Activated CD4-positive, alpha-beta T cell treated with anti-CD3 and anti-CD28 coated beads, Interleukin-2, Interleukin-6, amounts not matched to agents 100 ng/mL and 50 ng/mL, durations not matched to agents 16 hours and 8 hours (primary cell): ENCODE measurements at places on chromosomes 12 and 14.

- DNase-seq: no peak
Measured at GRCh38 chr14:96205978-96206360, 1.3 kb downstream of the BDKRB2 start.

GRCh38 chr12:75893765-75894164 is 137.8 kb downstream of the PHLDA1 start:
- no peak for DNase-seq

GRCh38 chr14:95507701-95508103 is 8.7 kb downstream of the SYNE3 start:
- peak; percentile 58 for DNase-seq

DNA sequence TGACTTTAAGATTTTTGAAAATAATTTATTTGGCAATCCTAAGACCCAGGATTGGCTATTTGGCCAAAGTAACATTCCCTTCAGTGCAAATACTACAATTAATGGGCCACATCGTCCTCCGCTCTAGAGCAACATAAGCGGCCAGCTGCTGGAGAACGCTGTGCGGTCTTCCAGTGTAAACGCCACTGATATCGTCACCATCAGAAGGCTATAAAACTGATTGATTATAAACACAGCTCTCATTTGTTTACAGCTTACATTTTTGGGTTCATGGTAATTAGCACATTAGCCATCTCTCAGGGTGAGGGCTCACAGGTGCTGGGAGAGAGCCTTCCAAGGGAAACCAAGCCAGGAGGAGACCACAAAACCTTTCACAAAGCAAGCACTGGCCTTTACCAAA is 130.1 kb upstream of the BMP4 start:
- no peak for DNase-seq

DNA sequence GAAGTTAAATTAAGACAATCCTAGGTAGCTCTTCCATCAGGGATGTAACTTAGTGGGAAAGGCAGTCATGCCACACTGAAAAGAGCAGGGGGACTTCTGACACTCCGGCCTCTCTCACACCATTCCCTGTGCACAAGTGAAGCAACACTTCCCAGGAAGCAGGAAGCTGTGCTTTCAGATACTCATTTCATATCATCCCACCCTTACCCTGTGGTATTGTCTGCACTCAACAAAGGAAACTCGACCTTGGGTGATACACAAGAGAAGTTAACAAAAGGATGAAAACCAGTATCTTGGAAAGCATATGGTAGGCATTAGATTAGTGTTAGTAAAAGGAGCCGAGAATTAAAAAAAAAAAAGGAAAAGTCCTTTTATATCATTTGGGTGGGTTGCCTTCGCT is 61.3 kb upstream of the MDM1 start:
- no peak for DNase-seq

DNA sequence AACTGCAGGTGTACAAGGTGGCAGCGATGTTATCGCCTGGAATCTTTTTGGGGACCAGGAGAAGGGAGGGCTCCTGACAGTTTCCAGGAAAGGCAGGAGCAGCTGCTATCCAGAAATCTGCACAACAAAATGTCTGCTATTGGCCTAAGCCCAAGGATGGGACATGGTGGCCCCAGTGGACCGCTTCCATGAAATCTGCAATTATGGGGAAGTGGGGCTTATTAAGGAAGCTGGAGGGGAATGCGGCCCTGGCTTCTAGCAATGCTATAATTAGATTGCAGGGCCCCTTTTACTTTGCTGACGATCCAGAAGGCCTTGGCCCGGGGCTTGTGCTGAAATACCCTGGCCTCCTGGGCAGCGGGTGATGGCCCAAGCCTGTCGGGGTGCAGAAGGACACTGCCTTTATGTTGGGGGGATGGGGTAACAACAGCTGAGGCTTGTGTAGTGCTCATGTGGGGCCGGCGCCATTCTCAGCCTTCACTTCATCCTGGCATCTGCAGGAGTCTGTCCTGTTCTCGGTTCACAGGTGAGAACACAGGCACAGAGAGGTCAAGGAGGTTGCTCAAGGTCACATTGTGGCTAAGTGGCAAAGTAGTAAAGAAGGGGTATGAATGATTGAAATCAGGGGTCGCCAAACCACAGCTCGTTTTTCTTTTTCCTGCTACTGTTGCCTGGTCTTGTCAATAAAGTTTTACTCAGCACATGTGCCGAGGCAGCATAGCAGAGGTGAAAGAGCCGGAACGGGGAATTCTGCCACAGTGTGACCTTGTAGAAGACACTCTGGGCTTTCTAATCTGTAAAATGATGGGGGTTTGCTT is 153.5 kb downstream of the RBM19 start:
- DNase-seq: no peak

DNA sequence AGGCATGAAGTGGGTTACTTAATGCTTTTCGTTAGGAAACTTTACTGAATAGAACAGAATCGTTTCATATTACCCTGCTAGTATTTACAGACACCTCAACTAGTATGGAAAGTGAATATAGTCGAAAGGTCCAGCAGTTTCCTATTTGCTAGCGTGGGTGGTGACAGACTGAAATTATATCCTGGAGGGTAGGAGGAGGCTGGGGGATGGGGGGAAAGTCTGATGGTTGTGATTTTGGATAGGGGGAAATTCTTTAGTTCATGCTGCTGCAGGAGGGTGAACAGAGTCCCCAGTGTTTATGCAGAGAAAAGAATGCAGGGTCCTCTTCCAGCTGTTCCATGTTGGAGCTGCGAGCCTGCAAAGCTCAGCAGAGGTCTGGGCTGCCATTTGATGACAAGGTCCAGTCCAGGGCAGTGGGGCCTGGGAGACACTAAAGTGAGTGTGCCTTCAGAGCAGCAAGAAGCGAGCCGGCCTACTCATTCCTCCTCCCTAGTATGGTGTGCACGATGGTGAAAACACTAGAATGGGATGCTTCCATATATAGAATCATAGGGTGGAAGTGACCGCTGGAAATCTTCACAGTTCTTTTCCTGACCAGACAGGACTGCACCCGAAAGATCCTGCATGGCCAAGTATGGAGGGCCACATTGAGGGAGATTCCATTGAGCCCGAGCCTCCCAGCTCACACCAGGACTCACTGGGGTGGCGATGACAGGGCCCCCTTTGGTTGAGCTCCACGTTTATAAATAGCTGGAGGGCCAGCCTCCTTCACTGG is 2.1 kb downstream of the SAMD4A start:
- DNase-seq: no peak

DNA sequence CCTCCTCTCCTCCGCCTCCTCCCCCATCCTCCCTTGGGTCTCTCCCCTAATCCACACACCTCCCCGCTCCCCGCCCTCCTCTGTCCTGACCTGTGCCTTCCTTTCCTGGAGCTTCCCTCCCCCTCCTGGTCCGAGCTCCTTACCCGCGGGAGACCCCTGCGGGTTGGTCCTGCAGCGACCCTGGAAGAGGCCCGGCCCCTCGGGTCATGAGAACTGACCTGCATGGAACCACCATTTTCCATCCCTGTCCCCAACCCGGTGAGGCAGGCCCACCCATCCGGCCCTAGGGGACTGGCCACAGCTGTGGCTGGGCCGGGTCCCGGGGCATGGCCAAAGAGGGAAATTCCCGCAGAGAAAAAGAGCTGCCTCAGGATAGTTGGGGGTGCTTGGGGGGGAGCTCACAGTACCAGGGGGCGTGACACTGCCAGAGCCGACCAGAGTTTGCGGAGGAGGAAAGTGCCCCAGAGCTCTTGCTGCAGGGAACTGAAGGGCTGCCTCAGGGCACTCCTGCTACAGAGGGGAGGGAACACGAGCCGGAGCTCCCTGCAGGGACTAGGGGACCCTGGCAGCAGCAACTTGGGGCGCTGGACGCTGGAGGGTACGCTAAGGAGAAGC is 613 bp downstream of the ARHGEF40 start:
- no peak for DNase-seq

- no peak for DNase-seq
Measured at GRCh38 chr12:7229741-7230140, 40.3 kb downstream of the PEX5 start.

DNA sequence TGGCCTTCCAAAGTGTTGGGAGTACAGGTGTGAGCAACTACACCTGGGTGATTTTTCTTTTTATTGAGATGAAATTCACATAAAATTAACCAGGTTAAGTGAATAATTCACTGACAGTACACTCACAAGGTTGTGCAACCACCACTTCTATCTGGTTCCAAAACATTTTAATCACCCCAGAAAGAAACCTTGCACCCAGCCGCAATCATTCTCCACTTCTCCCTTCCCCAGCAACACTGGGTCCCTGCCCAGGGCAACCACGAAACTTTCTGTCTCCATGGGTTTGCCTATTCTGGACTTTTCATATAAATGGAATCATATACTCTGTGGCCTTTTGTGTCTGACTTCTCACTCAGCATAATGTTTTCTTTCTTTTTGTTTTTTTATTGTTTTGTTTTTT is 26.3 kb upstream of the MLXIP start:
- DNase-seq: no peak

DNA sequence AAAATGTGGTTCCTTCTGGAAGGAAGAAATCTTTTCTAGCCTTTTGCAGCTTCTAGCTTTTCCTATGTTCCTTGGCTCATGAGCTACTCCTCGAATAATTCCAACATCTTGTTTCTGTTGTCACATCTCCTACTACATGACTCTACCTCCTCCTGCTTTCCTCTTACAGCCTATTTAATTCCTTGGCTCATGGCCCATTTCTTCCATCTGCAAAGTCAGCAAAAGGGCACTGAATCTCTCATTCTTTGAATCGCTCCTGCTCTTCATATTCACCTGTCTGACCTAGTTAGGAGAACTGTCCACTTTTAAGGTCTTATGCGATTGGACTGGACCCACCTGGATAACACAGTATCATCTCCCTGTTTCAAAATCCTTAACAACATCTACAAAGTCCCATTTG is 15.8 kb downstream of the PRKD1 start:
- no peak for DNase-seq

DNA sequence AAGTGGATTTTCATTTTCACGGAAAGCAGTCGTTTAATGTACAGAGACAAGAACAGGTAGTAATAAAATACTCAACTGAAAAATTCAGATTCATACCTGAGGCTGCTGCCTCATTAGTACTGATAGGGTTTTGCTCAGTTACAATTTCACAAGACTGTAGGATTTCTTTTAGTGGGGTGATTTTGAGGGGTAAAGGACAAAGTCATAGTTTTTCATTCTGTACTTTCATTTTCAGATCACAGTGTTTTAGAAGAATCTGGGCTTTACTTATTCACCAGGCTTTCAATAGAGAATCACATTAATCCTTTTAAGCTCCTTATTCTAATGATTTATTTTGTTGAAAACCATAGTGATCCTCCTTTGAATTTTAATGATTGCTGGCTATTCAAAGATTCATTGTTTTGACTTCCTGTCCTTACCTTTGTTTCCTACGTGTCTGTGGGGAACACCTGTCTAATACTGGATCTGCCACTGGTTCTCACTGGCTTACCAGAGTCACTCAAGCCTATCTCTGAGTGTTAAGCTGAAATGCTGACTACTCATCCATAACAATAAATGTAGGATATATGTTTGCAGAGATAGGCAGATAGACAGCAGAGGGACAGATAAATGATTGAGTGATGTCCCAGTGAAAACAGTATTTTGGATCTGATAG is 243.8 kb upstream of the NPAS3 start:
- DNase-seq: no peak

DNA sequence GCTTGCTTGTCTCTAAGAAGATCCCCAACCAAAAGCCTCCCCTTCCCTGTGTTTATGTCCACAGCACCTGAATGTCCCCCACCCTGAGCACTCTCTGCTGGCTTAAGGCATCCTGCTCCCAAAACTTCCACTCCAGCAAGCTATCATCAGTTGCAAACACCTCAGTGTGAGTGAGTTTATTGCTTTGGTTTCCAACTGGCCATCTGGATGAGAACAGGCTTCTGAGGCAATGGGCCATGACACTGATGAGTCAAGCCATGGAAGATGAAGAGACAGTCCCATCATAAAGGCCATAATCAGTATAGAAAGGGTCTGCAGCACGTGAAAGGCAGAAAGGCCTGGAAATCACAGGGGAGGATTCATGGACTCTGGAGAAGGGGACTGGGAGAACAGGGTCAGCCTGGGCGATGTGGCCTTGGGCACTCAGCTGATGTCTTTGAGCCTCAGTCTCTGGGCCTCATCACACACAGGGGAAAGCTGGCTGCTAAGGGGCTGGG is 12.8 kb downstream of the CMKLR1 start:
- DNase-seq: no peak
